ENCODE measurements at places on chromosomes 12 and 14. TPM values are rescaled to one million over a fixed set of nuclear protein-coding genes. Genes with fewer than 3 reads are reported as not detected.

PPP1R36 gene
- polyA plus RNA-seq, result 1.2 TPM

DYRK2 gene
- polyA plus RNA-seq, result 3.1 TPM

GRCh38 chr14:77469067-77469505, 11.2 kb downstream of the AHSA1 start:
- no peak for DNase-seq
- no peaks in the 10 kb centered on the region for H3K4me1 ChIP-seq
- peaks cover 29% of the 10 kb centered on the region for H3K36me3 ChIP-seq
- H3K4me3 ChIP-seq, result no peak overlapping the region

DNA sequence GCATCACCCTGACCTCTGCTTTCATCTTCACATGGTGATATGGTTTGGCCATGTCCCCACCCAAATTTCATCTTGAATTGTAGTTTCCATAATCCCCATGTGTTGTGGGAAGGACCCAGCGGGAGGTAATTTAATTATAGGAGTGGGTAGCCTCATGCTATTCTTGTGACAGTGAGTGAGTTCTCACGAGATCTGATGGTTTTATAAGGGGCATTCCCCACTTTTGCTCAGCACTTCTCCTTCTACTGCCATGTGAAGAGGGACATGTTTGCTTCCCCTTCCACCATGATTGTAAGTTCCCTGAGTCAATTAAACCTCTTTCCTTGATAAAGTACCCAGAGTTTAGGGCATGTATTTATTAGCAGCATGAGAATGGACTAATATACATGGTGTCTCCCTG, 38.2 kb downstream of the TMBIM6 start:
- H3K4me3 ChIP-seq, result no peak overlapping the region
- H3K27me3 ChIP-seq, result peaks cover 3% of the 10 kb centered on the region

DNA sequence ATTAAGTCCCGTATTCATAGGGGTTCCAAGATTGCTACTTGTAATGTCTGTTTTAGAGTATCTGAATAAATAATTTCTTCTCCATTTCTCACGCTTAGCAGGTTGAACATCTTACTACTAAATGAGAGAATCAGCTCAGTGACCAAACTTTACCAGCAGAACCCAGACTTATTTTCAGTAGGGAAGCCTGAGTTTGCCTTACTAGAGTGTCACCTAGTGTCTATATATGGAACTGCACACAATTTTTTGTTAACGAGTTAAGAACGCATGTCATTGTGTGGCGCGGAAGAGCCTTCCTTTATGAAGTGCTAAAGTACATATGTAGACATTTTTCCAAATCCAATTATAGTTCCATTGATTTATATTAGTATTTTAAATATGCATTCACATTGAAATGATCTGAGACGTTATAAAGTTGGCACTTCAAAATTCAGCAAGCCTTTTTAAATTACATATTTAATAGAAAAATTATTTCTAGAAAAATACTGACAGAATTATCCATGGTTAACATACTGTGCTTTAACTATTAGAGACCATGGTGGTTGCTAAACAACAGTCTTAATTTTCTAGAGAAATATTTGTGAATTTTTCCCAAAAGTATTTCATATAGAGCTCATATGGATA, 88.3 kb downstream of the RPS29 start:
- DNase-seq, result peak; percentile 86
- H3K36me3 ChIP-seq, result no peaks in the 10 kb centered on the region
- no peak overlapping the region for H3K4me3 ChIP-seq
- no peak overlapping the region for H3K27ac ChIP-seq
- H3K27me3 ChIP-seq, result no peaks in the 10 kb centered on the region

DNA sequence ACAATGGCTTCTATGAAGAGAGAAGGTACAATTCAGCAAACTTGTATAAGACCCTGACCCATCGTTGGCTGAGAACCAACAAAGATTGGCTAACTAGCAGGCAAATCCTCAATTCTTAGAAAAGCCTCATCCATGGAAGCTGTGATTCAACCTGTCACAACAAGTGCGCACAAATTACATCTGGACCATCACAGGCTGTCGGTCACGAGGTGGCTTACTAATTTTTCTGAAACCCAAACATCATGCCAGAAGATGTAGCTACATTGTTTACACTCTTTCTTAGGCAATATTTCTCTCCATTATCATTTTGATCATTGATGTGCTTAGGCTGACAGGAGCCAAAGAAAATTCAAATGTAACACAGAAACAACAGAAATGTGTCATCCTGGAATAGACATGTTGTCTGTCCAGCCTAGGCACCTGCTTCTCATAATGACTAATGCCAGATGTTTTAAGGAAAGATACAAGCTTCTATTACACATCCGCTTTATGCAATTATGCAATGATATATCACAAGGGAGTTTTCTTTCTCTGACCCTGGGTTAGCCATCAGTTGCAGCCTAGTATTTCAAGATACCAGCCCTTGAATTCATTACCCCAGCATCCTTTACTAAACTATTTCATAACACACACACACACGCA, 92.9 kb upstream of the DIO2 start:
- H3K4me1 ChIP-seq, result peaks cover 6% of the 10 kb centered on the region
- no peak for DNase-seq
- no peak overlapping the region for H3K27ac ChIP-seq
- no peaks in the 10 kb centered on the region for H3K36me3 ChIP-seq
- no peaks in the 10 kb centered on the region for H3K27me3 ChIP-seq

DNA sequence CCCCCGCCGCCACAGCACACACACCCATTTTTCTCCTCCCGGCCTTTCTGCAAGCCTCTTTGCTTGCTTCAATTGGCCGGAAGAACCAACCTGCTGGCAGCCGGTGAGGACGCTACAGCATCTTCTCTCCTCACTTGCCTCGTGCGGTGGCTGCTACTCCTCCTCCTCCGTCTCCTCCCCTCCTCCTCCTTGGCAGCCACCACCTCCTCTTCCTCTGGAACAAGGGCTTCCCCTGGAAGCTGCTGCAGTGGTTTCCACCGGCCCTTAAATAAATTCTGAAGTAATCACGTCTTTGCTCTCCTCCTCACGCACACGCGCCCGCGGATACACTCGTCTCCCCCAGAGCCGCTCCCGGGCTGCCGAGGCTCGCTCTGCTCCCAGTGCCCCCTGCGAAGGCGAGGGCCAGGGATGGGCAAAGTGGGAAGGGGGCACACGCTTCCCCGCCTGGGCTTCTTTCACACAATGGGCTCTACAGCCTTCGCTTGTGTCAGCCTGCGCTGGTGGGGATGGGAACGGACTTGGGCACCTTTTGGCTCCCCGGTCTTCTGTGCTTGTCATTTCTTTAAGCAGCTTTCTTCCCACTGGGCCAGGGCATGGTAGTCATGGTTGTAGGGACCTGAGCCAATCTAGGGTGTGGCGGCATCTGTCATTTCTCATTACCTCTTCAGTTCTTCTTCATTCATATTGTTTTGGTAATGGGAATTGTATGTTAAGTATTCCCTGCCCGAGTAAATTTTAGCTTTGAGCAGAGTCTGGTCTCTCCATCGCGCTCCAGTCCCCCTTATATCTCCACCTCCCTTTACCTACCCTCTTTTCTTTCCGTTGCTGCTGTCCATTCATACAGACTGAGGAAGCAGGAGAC, at the start of gene PPFIA2:
PPFIA2 (minus strand) TSS at position 161 of the 862 bp plus-strand sequence.
- H3K27ac ChIP-seq, result no peak within 1 kb of the TSS
- peak within 1 kb of the TSS; percentile 39 for H3K4me3 ChIP-seq
- DNase-seq, result peak; percentile 61
- no peaks in the 10 kb centered on the region for H3K4me1 ChIP-seq
- H3K36me3 ChIP-seq, result no peaks in the 10 kb centered on the region

Measured in lung (tissue), 17 donors.